ENCODE measurements at places on chromosomes 2 and 18.

DNA sequence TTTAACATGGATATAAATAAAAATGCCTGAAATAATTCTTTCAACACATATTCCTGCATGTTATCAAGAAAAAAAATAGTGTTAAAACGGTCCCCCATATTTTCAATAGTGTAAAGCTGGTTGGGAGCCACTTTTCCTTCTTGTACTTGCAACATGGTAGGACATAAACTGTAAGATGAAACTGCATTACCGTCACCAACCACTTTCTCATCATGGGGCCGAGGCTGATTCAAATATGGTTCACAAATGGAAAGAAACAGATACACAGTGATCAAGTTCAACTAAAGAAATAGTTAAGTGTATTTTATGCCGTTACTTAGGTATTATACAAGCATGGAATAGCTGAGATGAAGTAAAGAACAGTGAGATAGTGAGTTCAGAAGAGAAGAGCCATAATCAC lies 360.7 kb downstream of the ZEB2 start:
- no peak for DNase-seq

DNA sequence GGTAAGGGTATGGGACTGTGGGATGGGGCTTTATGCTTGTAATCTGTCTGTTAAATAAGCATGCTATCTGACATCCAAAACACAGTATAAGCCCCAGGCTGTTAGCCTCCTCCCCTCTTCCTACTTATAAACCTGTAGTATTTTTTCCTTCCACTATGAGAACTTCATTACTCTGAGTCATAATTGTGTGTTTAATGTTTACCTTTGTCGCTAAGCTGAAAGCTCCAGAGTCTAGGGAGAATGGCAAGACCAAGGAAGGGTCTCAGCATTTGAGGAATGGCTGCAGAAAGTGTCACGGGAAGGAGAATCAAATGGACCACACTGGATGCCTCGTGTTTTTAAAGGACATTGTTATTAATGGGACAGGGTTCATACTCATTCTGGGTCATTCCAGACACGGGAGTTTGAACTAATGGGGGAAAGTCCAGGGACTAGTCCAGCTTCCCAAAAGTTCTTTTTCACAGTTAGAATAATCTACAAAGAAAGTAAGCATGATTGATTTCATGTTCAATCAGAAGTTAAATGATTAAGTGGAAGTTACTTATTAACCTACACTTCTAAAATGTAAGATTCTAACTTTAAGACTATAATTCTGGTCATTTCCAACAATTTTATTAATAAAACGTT lies 292.2 kb downstream of the AFF3 start:
- no peak for DNase-seq

- no peak for DNase-seq
These were observed 109.4 kb downstream of the BAZ2B start for GRCh38 chr2:159506764-159507440.

DNA sequence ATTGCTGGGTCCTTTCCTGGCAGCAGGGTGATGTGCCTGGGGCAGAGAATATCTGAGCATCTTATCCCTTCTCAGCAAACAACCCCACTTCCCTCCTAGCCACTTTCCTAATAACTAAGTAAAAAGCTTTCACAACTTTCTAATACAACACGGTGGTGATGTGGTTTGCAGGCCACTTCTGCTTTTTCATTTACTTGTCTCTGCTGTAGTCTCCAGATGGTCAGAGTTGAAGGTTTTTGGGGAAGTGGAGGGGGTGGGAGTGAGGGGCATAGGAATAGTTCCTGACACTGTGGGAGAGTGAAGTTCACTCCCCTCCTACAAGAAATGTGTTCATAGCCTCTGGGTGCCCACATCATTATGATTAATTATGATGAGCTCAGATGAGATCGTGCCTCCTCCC lies 11.6 kb downstream of the OXER1 start:
- DNase-seq, result no peak

GRCh38 chr2:228104215-228104614 lies 77.3 kb downstream of the SPHKAP start:
- no peak for DNase-seq

GRCh38 chr2:148509288-148509902 lies 135.2 kb upstream of the EPC2 start:
- peak; percentile 69 for DNase-seq

GRCh38 chr2:172113617-172114016 lies 10.9 kb upstream of the DLX2 start:
- no peak for DNase-seq

DNA sequence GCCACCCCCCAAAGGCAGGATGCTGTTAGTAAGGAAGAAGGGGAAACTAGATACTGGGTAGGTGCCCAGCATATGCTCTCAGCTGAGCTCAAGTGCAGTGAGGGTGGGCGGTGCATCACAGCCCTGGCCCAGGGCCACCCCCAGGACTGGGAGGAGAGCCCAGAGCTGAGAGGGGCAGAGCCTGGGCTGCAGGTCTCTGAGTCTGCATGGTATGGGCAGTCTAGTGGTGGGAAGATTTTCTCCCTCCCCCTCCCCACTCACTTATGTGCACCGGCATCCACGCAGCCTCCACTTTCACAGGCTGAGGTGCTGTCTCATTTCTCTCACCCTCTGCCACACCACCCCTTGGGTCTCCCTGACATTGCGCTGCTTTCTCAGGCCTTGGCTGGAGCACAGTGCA lies 48.5 kb upstream of the CAB39 start:
- DNase-seq, result no peak

GRCh38 chr2:56184500-56185011 lies 766 bp downstream of the CCDC85A start:
- DNase-seq, result no peak

DNA sequence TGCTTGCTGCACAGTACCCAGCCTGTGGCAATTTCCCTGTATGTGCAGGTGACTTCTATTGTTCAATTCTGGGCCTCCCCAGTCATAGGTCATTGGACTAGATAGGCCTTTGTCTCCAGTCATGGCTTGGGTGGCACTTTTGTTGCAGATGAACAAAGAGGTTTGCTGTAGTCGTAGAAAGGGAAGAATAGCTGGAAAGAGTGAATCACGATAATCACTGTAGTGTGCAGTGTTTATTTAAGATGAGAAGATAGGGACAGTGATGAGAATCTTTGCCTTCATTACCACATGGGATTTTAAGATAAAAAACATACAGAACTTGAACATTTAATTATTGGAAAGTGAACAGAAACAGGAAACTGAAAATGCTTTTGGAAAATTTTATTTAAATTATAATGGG lies 156.1 kb upstream of the CYRIA start:
- no peak for DNase-seq

DNA sequence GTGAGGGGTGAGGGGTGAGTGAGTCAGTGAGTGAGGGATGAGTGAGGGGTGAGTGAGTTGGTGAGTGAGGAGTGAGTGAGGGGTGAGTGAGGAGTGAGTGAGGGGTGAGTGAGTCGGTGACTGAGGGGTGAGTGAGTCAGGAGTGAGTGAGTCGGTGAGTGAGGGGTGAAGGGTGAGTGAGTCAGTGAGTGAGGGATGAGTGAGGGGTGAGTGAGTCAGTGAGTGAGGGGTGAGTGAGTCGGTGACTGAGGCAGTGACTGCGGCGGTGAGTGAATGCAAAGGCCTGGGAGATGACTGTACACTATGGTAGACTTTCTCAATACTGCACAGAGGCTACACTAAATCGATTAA lies 16.6 kb downstream of the THAP4 start:
- DNase-seq, result no peak

- no peak for DNase-seq
These were observed 216.6 kb downstream of the RTP5 start for GRCh38 chr2:242085941-242086621.

DNA sequence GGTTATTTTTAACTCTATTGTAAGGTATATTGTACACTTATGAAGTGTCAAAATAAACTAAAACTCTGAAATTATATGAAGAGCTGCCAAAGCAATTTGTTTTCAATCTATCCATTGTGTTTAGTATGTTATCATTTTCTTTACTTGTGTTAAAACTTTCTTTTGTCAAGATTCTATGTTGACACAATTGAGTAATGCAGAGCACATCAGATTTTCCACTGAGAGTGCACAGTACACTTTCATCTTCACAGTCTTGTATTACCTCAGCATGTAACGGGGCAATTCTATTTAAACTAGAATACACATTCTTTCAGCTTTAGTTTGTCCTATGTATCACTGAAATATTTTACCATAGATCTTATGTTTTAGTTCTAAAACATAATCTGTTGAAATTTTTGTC lies 304.4 kb upstream of the ZC3H15 start:
- no peak for DNase-seq

DNA sequence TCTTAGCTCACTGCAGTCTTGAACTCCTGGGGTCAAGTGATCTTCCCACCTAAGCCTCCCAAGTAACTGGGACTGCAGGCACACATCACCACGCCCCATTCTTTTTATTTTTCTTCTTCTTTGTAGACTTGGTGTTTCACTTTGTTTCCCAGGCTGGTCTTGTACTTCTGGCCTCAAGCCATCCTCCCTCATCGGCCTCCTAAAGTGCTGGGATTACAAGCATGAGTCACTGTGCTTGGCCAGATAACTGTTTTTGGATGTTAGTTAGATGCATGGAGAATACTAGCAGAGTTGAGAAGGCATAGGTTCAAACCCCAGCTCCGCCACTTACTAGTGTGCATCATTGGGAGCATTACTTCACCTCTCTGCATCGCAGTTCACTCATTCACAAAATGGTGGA lies 88.3 kb downstream of the TXNL1 start:
- no peak for DNase-seq

All from effector memory CD4-positive, alpha-beta T cell (primary cell).